ENCODE measurements at places on chromosomes 7 and 10.

DNA sequence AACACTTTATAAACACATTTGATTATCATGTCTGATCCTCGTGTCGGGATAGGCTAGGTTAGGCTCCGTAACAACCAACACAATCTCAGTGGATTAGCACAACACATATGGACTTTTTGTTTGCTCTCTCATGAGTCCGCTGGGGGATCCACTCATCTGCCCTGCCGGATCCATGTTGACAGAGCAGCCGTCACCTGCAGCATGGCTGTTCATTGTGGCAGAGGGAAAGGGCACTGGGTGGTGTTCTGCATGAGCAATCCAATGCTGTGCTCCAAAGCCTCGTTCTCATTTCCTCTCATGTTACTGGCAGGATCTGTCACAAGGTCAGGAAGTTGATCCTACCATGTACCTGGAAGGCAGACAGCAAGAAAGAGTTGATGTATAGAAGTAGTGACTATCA, 62.5 kb upstream of the RAPGEF5 start:
- DNase-seq = no peak

- no peak for DNase-seq
Measured at GRCh38 chr10:74981831-74982633, 129.4 kb upstream of the SAMD8 start.

DNA sequence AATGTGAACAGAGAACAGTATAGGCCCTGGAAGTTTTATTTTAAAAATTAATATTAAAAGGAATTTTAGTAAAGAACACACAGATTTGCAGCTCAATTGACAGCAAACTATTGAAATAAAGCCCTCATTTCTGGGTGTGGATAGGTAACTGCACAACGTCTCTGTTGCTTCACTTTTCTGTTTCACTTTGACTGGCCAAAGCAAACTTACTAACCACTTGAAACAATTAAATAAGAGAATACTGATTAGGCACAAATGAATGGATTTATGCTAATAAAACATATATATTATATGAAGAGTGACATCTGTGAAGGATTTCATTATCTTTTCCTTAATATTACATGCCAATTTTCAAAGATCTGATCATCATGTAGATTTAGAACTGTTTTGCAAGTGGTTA, 11.9 kb downstream of the ZNF804B start:
- no peak for DNase-seq

- DNase-seq = no peak
Measured at GRCh38 chr10:29657719-29658274, 23.0 kb upstream of the SVIL start.

DNA sequence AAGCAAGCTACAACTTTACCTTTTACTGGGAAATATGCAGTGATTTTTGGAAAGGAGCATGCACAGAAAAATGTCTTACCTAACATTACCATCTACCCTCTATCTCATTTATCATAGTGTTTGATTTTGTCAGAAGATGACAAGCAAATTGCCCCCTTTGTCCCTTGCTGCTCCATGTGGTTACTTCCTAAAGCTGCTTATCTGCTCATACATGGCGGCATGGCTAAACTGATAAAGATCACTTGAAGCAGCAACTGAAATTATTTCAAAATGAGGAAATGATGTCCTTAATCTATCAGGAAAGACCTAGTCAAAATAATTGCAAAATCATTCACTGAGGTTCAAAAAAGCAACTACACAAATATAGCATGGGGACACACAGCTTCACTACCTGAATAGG, 1198.5 kb upstream of the SORCS1 start:
- DNase-seq = no peak

DNA sequence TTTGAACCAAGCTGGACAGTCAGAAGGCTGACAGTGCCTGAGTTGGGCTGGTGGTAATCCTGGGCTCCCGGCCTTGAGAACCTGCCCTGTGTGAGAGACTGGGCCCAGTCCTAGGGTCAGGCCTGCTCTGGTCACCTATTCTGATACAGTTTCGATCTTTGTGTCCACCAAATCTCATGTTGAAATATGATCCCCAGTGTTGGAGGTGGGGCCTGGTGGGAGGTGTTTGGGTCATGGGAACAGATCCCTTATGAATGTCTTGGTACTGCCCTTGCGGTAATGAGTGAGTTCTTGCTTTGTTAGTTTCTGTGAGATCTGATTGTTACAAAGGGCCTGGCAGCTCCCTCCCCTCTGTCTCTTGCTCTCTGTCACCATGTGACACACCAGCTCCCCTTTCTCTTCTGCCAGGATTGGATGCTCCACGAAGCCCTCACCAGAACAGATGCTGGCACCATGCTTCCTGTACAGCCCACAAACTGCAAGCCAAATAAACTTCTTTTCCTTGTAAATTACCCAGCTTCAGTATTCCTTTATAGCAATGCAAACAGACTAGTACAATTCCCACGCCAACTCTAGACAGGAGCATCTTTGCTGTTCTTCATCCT, 111.8 kb upstream of the ZNF438 start:
- no peak for DNase-seq

- no peak for DNase-seq
Measured at GRCh38 chr10:131513901-131514300, 202.4 kb upstream of the TCERG1L start.

DNA sequence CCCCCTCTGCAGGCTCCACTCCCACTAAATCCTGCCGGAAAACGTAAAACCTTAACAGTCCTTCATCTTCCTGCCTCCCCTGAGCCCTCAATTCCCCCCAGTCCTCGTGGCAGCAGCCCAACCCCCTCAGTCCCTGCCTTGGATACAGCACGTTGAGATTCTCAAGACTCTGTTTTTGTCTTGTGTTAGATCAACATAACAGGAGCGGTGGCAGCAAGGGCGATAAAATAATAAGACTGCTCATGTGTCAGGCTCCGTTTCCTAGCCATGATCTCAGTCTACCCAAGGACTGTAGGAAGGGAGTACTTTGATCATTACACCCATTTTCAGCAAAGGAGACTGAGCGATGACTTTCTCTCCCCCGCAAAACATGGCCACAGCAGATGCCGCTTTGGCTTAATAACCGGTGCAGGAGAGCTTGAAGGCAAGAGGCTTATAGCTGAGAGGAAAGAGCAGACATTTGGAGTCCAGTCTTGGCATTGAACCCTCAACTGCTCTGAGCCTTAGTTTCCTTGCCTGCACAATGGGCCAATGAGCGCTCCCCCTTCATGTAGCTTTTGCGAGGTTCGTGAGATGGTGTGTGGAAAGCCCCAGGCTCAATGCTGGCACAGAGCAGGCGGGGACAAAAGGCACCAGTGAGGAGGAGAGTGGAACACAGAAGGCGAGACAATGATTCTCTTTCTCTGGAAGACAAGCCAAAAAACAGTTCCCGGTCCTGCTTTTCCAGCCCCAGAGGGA, 42.1 kb upstream of the PCBD1 start:
- DNase-seq = no peak

- no peak for DNase-seq
Measured at GRCh38 chr10:44466236-44466635, 81.3 kb upstream of the CXCL12 start.

DNA sequence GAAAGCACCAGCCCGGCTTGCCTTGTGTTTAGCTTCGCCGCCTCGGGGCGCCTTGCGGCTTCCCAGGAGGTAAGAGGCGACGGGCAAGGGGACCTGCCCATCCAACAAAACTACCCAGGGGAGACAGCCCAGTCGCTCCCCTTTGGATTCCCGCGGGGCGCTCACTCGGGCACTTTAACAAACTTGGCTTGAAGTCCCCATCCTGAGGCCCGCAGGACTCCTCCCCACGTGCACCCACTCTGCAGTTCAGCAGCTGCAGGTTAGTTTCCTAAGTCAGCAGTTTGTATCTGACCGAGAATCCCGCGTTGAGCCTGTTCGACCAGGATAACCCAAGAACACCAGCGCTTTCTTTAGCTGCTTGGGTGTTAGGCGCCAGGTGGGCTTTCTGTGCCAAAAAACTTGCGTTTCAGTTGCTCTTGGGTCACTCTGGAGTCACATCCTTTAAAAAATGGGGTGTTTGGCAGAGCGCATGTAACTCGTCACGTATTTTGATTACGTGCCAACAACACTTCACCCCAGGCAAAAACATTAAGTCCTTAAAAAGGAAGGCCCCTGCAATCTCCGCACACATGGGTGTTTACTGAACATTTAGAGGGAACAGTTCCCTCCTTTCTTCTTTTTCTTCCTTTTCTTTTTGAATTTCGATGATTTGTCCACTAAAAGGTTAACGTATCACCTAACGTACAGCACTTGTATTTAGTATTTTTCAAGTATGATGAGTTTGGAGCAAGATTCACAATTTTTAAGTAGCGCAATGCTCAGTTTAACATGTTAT, 876 bp downstream of the DNAH11 start:
- no peak for DNase-seq

DNA sequence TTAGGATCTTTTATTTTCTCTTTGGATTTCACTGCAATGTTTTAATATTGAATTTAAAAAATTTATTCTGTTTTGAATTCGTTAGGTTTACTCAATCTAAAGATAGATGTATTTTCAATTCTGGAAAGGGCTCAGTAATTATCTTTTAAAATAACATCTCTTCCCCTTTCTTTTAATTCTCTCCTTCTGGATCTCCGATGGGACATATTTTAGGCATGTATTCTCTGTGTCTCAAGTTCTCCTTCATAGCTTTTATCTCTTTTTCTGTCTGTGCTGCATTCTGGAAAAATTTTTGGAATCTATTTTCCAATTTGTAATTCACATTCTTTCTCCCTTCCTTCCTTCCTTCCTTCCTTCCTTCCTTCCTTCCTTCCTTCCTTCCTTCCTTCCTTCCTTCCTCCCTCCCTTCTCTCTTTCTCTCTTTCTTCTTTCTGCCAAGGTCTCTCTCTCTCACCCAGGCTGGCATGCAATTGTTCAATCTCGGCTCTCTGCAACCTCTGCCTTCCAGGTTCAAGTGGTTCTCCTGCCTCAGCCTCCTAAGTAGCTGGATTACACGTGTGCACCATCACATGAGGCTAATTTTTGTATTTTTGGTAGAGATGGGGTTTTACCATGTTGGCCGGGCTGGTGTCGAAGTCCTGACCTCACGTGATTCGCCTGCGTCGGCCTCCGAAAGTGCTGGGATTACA, 98.5 kb upstream of the CTTNBP2 start:
- no peak for DNase-seq

- no peak for DNase-seq
Measured at GRCh38 chr10:36538953-36539586, 586.3 kb upstream of the ANKRD30A start.

- DNase-seq = no peak
Measured at GRCh38 chr10:28734938-28735759, 57.8 kb downstream of the BAMBI start.

DNA sequence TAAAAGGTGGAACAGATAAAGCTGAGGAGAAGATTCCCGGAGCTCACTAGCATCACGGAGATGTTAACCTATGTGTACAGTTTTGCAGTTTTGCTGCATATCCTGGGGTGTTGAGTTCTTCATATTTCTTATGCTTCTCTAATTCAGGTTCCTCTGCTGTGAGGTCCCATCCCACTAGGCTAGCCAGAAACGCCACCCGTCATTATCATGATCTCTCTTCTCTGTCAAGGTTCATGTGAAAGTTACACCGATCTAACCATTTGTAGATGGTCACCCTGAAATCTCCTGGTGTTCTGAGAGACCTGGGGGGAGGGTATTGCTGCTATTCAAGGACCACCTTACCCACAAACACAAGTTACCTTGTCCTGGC, 136.3 kb downstream of the CCDC71L start:
- DNase-seq = no peak

GRCh38 chr7:45691155-45691656, 117.0 kb downstream of the ADCY1 start:
- DNase-seq = no peak

DNA sequence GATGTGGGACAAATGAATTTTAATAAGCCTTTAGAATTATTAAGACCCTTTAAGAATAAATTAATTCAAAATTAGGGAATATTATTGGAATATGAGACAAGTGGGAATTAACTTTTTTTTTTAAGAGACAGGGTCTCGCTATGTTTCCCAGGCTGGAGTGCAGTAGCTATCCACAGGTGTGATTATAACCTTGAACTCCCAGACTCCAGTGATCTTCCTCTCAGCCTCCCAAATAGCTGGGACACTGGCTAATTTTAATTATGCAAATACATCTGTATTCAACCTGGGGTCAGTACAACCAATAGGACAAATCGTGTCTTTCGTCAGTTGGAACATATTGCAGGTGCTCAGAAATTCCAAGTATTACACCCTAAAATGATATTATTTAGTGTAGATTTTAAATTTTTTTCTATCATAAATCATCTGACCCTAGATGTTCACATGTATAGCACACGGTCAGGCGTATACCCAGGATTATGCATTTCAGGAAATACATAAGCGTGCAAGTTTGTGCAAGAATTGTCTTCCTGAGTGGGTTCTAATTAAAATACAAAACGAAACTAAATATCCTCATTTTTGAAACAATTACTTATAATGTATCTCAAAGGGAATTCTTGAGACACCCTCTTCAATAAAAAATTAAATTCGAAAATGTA, 1.2 kb downstream of the NT5C3A start:
- DNase-seq = no peak

DNA sequence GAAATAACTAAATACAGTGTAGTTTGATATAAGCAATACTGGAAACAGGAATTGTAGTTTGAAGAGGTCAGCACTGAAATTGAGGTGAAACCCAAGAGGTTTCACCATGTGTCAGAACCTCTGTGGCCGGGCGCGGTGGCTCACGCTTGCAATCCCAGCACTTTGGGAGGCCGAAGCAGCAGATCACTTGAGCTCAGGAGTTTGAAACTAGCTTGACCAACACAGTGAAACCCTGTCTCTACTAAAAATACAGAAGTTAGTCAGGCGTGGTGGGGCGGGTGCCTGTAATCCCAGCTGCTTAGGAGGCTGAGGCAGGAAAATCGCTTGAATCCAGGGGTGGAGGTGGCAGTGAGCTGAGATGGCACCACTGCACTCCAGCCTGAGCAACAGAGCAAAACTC, 13.7 kb downstream of the AHCYL2 start:
- DNase-seq = no peak

DNA sequence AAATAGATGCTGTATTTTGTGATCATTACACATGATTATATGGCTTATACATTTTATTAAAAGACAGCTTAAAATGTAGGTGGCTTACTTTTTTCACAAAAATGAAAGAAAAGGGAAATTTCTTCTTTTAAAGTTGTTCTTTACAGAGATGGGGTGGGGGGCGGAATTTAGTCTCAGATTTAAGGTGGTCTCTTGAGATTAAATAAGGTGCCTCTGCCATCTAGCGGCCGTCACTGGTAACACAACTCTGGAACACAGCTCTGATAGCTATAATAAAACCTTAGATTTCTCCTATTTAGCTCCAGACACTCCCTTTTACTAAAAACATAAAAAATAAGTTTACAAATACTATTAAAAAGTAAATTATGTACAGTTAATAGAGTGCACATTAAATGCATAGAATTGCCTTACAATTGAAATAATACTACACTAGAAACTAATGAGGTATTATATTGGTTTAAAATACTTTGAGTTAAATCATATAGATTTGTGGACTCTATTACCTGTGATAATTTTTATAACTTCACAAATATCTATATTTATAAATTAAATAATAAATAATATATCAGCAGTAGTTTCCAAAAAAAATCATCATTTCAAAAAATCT, 210.9 kb downstream of the DGKB start:
- DNase-seq = peak; percentile 59

- DNase-seq = no peak
Measured at GRCh38 chr10:34049887-34050286, 715.4 kb upstream of the NRP1 start.
